Stimulated activated CD4-positive, alpha-beta T cell treated with anti-CD3 and anti-CD28 coated beads, Interleukin-2, amount 100 ng/mL, for 24 hours (primary cell): ENCODE measurements at places on chromosomes 11 and 22.

- no peak for DNase-seq
Observed at GRCh38 chr11:47123094-47123493, 53.6 kb downstream of the ARFGAP2 start.

GRCh38 chr22:29758068-29758622 lies 8.7 kb downstream of the ZMAT5 start:
- no peak for DNase-seq

GRCh38 chr22:41943661-41944209 lies 3.2 kb downstream of the CENPM start:
- DNase-seq = no peak

- peak; percentile 69 for DNase-seq
Observed at GRCh38 chr11:61092280-61092766, 10.0 kb upstream of the CD5 start.

GRCh38 chr11:86800076-86800959 lies at the start of gene PRSS23:
PRSS23 (plus strand) TSS chr11:86800542; CDS start chr11:86807644, 7,102 bp downstream.
- peak; percentile 33 for DNase-seq

DNA sequence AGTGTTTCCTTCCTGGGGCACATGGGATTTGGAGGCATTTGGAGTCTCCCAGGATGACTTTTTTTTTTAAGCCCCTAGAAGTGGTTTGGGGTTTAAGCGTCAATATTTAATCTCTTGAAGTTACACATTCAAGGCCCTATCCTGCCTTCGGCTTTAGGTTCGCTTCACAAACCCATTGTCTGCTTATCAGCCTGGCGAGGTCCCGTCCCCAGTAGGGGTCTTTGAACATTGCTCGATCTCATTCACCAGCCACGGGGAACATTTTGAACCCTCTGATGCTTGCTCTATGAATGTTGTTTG lies 75.9 kb downstream of the KCNQ1 start:
- no peak for DNase-seq

DNA sequence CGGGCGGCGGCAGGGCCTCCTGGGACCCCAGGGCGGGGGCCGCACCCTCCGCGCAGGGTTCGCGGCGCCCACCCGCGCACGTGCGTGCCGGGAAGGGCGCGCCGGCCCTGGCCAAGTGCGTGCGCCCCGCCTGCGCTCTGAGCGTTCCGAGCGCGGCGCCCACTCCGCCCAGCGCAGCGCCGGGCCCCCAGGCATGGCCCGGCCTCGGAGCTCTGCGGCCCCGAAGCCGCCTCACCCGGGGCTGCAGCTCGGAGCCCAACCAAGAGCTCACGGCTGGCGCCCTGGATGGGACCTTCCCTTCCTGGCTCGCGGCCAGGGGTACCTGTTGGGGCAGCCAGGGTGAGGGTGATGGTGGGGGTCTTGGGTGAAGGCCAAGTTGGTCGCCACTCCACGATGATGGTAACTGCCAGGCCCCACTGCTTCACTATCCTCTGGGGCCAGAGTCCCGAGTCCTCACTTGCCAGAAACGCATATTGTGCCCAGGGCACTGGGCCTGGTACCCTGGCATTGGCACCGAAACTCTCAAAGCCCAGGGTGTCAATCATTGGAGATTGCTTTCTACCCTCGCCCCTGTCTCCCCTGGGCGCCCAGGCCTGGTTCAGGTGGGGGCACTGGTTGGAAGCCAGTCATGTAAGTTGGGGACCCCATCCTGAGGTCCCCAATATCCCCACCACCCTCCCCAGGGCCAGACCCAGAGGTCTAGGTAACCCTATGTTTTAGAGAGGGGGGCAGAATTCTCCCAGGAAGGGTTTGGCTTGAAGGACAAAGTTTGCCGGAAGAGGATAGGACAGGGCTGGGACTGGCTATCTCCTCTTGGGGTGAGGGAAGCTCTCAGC lies 882 bp downstream of the ANO1 start:
- no peak for DNase-seq

DNA sequence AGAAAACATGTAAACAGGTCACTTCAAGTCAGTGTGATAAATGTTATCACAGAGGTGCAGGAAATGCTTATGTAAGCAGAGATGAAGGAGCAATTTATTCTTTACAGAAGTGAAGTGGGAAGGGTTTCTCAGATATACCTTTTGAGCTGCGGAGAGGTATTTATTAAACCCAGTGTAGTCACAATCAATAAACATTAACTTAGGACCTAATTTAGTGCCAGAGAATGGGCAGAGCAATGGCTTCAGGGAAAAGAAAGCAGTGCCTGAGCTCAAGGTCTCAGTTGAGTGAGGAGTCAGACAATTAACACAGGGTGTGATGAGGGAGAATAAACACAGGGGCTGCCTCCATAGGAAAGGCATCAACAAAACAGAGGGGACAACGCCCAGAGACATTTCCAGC lies 1.9 kb downstream of the MS4A5 start:
- DNase-seq = no peak

DNA sequence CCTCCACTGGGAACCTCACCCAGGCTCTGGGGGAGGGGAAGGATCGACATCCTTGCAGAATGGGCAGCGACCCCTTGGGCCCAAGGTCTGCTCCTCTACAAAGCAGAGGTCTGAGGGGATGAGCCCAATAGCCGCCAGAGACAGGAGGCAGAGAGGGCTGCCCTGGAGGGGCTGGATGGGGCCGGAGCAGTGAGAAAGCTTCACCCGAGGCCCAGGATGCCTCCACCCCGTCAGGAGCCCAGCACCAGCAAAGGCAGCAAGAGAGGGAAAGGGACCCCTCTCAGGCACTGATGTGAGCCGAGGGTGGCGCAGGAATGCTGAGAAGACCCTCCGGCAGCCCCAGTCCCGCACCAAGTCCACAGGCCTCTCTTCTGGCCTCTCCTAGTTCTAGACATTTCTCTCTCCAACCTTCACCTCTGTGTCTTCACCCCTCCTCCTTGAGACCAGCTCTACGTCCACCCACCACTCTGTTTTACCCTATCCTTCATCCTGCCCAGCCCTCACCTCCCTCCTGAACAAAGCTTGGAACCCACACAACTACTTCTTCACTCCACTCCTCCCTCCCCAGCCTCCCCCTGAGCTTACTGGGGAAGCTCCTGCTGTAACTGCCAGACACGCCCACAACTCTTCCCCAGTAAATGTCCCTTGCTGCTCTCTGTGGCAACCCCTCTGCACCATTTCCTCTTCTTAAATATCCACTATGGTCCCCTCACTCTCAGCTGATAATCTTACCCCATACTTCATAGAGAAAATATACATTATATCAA lies 131.9 kb downstream of the MPPED1 start:
- DNase-seq = no peak

DNA sequence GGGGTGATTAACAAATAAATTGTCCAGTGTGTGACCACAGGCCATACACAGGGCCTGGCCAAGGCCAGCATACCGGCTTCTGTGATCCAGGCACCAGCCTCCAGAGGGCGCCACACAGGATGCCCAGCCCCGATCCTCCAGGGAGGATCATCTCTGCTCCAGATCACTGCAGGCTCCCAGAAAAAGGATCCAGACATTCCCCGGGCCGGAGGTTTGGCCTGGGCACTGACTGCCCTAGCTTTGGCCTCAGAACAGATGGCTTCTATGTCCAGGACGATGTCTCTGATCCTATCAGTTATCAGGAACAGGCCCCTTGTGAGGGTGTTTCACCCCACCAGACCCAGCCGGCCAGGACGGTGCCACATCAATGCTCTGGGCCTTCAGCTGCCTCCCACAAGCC lies 74.5 kb upstream of the LMO1 start:
- peak; percentile 22 for DNase-seq

- no peak for DNase-seq
Observed at GRCh38 chr11:27211370-27212127, 151.5 kb downstream of the CCDC34 start.

GRCh38 chr22:24060375-24060788 lies 49.3 kb downstream of the CABIN1 start:
- DNase-seq = no peak

- no peak for DNase-seq
Observed at GRCh38 chr11:7759010-7759409, 37.7 kb downstream of the OR5P2 start.

DNA sequence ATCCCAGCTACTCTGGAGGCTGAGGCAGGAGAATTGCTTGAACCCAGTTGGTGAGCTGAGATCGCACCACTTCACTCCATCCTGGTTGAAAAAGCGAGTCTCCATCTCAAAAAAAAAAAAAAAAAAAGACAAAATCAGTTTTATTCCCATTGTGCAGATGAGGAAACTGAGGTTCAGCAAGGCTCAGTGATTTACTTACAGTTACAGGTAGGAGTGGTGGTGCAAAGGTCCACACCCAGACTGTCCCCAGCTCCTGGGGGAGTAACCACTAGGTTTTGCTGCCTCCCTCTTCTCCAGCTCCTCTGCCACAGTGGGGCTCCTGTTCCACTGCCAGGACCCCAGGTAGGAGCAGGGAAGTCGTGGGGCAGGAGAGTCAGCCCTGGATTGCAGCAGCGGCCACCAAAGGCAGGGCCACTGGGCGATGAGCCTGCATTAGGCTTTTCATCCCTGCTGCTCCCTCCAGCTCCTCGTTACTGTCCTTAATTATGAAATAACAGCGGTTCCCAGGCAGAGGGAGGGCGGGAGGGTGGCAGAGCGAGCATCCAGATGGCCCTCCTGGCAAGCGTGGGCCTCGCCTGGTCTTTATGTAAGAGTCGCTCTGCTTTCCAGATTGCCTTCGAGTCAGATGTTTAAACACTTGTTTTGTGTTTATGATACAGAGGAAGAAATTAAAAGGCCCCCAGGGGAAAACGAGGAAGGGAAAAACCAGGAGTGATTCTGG lies 15.5 kb upstream of the RASD2 start:
- DNase-seq = no peak

GRCh38 chr11:134497586-134497985 lies 85.5 kb upstream of the B3GAT1 start:
- no peak for DNase-seq

- DNase-seq = no peak
Observed at GRCh38 chr11:27473017-27473406, 422 bp upstream of the LGR4 start.

DNA sequence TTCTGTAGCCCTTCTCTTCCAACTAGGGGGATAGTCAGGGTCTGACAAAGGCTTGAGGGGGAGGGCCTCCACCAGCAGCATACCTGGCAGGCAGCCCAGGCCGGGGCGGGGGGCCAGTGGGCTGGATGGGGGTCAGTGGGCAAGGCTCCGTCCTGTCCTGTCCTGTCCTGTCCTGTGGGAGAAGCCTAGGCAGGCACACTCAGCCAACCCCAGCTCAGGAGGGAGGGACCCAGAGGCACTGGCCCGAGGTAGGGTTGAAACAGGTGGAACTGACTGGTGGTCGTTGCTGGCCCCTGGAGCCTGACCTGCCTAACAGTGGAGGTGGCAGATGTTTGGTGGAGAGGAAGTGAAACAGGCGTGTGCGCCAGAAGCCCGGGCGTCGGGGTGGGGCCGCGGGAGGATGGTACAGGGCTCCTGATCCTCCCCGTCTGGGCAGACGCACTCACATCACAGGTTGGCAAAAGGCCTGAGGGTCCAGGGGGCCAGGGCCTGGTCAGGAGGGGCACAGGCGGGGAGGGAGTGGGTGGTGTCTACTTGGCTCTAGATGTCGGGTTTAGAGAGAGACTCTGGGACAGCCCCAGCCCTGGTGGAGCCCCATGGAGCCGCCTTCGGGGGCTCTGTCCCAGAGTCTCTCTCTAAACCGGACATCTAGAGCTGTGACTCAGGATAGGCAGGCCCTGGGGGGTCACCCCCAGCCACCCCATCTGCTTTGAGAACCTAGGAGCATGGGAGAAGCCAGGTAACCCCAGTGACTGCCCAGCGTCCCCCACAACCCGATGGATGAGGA lies 32.5 kb upstream of the GRAMD4 start:
- no peak for DNase-seq

DNA sequence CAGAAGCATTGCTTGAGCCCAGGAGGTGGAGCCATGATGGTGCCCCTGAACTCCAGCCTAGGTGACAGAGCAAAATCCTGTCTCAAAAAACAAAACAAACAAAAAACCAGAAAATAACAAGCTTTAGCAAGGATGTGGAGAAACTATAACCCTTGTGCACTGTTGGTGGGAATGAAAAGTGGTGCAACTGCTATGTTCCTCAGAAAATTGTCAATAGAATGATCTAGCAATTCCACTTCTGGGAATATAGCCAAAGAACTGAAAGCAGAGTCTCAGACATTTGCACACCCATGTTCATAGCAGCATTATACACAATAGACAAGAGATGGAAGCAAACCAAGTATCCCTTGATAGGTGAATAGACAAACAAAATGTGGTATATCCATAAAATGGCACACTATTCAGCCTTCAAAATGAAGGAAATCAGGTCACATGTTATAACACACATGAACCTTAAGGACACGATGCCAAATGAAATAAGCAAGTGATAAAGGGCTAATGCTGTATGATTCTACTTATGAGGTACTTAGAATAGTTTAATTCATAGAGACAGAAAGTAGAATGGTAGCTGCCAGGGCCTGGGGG lies 15.9 kb downstream of the KLHL22 start:
- DNase-seq = no peak

DNA sequence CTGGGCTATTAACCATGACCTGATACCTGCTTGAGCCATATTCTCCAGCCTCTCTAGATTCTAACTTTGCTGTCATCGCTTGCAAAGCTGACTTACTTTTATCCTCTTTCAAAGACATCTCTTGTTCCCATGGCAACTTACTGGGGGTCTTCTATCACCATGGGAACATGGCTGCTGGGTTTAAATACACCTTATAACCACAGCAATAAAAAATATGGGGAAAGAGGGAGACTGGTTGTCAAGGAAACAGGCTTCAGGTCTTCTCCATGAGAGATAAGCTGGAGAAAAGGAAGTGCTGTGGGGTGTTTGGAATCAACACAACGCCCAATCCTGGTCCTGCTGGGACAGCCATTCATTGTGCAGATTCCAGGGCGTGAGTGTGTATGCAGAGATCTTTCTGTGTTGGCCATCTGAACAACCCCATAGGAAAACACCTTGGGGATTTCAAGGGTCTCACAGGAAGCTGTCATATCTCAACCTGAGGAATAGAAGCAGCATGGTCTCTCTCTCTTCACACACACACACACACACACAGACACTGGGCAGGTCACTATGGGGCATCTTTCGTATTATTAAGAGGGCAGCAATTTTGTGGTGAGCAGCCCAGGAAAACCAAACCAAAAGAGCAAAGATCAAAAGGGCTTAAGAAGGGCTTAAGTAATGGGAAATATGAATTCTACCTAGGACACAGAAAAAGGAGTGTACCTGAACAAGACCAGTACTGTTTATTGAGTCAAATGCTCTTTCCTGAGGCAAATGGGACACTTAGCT lies 344.7 kb upstream of the NCAM1 start:
- DNase-seq = no peak

DNA sequence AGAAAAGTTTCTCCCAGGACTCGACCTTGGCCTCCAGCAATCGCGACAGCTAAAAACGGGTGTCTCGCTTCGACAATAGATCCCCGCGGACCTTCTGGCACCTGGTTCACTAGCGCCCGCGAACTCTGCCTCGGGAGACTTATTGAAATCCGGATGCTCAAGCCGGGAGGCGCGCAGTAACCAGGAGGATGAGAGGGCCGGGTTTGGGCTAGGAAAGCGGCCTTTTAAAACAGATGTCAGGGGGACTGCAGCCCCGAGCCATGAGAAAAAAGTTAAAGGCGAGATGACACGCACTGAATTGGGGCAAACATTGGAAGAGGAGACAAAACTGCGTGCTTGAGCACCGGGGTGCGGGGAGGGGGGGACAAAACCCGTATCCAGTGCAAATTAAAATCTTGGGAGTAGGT lies 637 bp upstream of the ZBTB16 start:
- peak; percentile 15 for DNase-seq

- DNase-seq = no peak
Observed at GRCh38 chr11:106656646-106657045, 361.6 kb downstream of the GUCY1A2 start.

GRCh38 chr11:83265331-83265730 lies 20.8 kb downstream of the CCDC90B start:
- no peak for DNase-seq

- no peak for DNase-seq
Observed at GRCh38 chr11:69445131-69445470, 36.4 kb upstream of the LINC01488 start.

- no peak for DNase-seq
Observed at GRCh38 chr11:128193615-128194014, 393.7 kb downstream of the ETS1 start.
